ENCODE measurements at places on chromosomes 5 and 9.

GRCh38 chr9:110047232-110047954 lies 160.6 kb downstream of the C9orf152 start:
- DNase-seq = no peak

DNA sequence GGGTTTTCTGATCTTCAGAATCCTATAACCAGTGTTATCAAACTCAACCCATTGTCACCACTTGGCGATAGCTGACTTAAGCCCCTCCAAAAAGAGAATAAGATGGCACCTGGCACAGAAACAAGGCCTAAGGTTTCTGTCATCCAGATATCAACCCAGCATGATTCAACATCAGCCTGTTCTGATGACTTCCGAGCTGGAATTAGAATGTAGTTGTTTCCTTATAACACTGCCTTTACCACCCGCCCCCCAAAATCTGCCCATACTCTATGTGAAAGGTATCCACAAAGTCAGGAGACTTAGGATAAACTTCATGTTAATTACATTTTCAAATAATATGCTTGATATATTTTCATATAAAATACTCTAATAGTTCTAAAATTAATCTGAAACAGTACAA lies 5.2 kb downstream of the KLF9 start:
- DNase-seq = no peak

DNA sequence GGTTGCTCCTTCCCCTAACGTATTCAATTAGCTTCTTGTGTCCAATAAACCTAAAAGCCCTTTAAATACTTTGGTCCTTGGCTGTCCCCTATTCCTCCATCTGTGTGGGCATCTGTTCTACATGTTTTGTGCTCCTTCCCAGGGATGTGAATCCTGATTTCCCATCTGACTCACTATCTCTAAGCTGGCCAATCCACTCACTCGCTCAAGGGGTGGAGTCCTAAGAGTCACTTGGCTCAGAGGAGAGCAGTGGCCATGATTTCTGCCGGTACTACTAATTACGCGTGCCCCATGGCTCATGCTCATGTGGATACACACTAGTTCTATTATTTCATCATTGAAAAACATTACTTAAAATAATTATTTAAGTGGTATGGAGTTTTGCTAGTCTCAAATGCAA lies 89.6 kb downstream of the TAF11L14 start:
- DNase-seq = no peak

- no peak for DNase-seq
These were observed 1583.2 kb upstream of the WWC1 start for GRCh38 chr5:166708291-166708690.

- DNase-seq = no peak
These were observed 13.6 kb downstream of the EXOC3 start for GRCh38 chr5:456351-457194.

DNA sequence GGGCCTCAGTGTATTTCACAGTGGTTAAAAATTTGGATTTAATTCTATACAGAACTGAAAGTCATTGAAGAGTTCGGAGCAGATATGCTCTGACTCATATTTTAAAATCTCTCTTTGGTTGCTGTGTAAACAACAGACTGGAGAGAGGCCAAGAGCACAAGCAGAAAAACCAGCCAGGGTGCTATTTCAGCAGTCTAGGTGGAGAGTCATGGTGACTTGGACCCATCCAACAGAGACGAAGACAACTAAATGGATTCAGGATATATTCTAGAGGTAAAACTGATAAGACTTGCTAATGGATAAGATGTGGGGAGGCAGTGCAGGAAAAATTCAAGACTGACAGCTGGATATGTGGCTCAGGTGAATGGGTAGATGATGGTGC lies 168.9 kb downstream of the MAPKAP1 start:
- DNase-seq = no peak
